HS-5 (cell line): ENCODE measurements at places on chromosomes 12 and 14.
A peak's percentile ranks its signal among the peaks of the same experiment; 100 is the strongest.

DNA sequence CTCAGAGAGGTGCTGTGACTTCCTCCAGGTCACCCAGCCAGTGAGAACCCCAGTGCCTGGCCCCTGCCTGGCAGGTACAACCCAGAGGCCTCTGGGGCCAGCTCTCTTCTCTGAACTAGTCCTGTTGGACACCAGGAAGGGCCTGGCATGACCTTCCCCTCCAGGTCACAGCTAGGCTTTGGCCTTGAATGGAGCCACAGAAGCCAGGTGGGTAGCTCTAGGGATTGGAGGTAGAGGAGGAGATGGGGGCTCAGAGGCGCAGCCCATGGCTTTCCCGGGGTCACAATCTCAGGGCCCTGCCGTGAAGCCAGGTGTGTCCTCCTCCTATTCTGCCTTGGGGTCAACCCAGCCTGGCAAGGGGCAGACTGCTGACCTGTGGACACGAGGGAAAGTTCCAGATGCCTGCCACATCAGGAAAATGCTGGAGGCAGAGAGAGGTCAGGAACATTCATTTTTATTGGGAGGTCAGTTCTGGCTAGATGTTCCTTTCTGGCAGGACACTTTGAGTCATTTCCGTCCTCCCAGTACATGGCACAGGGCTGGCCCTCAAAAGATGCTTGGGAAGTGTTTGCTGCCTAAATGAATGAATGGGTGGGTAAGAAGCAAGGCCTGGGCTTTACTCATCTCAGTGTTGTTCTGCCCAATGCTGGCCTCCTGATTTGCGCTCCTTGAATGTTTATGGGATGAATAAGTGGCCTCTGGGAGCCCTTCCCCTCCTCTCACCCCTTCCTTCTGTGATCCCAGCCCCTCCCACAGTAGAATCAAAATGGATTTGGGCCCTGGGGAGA is 25.4 kb downstream of the FAM222A start:
- no peak for DNase-seq

GRCh38 chr12:7709969-7710675 is 1.1 kb upstream of the DPPA3 start:
- DNase-seq: no peak

DNA sequence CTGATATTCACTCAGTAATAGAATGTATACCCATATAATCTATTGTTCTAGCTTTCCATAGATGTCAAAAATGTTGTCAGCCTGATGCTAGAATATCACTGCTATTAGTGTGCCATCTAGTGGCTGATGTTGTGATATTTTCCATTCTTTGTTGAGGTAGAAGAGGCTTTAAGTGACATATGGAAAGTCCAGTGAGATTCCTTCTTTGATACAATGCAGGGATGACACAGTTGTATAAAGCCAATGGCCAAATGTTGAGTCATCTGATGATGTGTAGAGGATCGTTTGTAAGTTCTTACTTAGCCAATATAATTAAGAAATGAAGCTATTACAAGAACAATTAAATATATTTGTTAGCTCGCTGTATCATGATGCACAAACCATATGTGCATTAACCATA is 58.1 kb upstream of the PCED1B start:
- DNase-seq: peak; percentile 93

DNA sequence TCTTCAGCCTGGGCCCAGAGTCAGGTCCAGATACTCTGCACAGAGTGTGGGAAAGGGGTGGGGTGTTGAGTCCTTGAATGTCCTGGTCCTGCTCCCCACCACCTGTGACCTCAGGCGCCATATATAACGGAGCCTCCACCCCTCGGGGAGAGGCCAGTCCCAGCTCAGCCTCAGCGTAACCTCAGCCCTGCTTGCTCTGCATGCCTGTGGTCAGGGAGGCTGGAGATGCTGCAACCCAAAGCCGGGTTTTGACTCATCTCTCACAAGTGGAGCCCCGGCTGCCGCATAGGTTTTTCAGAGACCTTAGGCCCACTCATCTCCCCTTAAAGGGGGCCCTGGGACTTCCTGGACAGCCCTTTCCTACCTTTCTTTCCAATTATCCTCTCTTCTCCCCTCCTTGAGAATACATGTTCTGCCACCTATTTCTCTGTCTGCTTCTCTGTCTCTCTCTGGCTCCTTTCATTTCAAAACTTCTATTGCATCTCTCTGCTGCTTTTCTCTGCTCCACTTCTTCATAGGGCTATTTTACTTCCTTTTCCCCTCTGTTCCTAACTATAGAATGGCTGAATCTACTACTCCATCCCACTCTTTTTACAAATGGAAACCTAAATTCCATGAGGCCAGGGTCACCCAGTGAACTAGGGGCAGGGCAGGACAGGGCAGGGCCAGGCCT is 1.2 kb downstream of the ITGB7 start:
- DNase-seq: peak; percentile 48

GRCh38 chr12:79927772-79928474 is 7.0 kb downstream of the PPP1R12A start:
- DNase-seq: no peak

DNA sequence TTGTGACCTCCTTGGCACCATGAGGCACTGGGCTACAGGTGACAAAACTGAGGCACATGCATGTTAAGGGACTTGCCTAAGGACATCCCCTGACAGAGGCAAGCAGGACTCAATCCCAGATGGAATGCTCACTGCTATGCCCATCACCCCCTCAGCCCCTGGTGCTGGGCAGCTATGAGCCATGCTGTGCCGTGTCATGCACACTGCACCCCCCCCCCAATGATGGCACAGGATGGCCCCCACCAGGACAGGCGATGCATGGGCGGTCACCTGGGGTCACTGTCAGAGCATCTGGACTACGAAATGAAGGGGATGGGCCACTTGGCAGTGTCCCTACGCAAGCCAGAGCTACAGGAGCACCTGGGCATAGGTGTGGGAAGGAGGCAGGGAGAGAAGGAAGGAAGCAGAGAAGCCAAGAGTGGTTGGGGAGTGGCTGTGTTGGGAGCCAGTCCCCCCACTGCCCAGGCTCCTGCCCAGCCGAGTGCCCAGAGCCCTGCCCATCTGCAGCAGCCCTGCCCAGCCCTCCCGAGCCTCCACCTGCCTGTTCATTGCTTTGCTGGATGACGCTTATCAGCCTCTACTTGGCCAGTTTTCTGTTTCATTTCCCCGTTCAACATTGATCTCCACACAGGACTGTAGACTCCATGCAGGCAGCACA is 84.9 kb upstream of the DIO3 start:
- no peak for DNase-seq

DNA sequence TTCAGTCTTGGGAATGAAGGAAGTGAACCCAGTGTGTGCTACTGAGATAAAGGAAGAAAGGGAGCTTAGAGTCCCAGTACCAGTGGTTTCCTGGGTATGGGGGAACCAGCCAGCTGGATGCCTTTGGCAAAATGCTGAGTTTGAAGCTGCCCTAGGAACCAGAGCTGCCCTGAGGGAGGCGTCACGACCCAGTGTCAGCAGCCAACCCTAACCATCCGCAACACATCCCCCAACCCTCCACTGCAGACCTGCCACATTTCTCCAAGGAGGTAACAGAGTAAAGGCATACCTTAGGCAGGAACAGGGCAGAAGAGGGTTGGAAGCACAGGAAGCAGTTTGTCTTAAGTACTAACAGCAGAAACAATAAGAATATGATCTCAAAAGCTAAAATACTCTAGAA is 28.6 kb downstream of the PRDM4 start:
- DNase-seq: no peak

DNA sequence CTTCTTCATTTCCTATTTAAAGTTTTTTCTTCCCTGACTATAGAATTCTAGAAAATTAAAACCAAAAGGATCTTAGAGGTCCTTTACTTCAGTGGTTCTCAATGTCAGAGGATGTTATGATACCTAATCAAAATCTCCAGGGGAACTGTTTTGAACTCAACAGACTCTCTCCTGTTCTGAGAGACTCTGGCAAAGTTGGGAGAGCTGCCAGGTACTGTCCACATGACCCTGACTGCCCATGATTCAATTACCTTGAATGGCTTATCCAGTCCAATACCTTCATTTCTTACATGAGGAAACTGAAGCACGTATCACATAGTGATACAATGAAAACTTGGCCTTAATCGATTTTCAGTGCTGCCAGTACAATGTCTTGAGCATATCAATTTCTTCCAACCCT is 16.6 kb downstream of the ALKBH1 start:
- DNase-seq: no peak

DNA sequence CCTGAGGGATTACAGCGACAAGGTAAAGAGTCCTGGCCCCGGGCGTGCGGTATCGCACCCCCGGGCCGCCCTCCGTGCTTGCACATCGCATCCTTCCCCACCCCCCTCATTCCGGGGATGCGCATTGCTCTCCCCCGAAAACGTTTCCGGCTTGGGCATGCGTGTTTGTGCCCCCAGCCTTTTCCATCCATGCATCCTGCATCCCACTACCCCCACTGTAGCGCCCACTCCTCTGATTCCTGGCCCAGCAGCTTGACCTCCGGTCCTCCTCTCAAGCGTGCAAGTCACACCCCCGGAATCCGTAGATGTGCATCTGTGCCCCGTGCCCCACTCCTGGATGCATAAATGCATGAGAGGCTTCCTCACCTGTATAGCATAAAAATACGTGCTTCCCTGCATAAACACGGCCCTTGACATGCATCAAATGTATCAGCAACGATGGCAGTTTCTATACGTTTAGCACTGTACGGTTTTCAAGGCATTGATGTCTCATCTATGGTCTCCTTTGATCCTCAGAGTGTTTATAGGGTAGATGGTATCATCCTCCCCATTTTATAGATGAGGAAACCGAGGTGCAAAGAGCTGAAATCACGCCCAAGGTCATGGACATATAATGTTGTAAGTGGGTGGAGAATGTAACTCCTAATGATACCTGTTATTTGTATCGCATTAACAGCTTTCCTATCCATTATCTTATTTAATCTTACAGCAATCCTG is 484 bp downstream of the RIC8B start:
- no peak for DNase-seq

DNA sequence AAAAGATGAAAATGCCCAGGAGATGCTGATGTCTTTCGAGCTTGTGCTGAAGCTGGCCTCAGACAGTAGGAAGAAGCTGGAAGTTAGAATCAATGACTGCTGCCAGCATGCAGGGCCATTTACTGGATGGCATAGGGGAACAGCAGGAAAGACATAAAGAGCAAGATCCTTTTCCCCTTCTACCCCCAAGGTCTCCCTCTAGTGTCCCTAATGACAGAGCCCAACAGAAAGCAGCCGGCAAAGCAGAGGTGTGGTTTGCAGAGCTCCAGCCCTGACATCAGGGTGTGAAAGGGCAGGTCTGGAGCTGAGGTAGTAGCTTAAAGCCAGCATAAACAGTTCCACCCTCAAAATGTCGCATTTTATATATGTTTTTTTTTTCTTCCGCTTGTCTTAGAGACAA is 1560.7 kb upstream of the TMEM132C start:
- no peak for DNase-seq

- DNase-seq: no peak
Measured at GRCh38 chr12:54128416-54128815, 60.4 kb downstream of the SMUG1 start.

GRCh38 chr12:57845478-57846284 is 848 bp downstream of the CTDSP2 start:
- DNase-seq: no peak

DNA sequence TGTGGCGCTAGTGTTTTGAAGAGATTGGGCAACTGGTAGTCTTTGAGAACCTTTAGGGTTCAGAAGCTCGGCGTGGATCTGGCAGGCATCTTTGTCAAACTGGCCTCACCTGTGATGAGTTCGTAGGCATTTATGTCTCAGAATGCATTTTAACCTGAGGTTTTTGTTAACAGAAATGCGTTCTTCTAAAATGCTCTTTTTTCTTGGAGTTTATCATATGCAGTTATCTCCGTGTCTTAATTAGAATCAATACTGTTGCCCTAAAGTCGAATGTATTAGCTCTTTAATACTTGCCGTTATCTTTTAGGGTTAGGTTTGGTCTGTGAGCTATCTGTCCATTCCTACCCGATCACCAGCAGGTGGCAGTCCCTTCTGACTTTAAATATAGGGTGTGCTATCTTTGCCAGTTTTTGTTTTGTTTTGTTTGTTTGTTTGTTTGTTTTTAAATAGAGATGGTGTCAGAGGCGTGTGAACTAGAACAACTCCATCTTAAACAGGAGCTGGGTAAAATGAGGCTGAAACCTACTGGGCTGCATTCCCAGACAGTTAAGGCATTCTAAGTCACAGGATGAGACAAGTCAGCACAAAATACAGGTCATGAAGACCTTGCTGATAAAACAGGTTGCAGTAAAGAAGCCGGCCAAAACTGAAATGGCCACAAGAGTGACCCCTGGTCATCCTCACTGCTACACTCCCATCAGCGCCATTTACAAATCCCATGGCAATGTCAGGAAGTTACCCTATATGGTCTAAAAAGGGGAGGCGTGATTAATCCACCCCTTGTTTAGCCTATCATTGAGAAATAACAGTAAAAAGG is 1.4 kb downstream of the ATF1 start:
- peak; percentile 50 for DNase-seq

DNA sequence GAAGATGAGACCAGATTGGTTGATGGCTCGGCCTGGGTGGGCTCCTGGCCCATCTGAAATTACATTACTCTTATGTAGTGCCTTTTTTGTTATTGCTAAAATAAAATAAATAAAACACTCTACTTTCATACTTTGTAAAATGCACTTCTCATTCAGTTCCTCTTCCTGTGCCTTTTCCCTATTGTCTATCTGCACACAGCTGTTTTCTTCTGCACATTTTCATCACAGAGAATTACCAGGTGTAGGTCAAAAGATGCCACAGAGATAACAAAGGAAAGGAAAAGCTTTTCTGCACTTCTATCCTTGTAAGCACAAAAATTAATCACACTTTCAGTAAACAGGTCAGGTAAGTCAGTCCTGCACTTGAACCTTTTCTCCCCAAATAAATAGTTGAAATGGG is 265.1 kb downstream of the BTG1 start:
- DNase-seq: no peak

GRCh38 chr12:62860020-62860419 is 74.9 kb downstream of the PPM1H start:
- no peak for DNase-seq

DNA sequence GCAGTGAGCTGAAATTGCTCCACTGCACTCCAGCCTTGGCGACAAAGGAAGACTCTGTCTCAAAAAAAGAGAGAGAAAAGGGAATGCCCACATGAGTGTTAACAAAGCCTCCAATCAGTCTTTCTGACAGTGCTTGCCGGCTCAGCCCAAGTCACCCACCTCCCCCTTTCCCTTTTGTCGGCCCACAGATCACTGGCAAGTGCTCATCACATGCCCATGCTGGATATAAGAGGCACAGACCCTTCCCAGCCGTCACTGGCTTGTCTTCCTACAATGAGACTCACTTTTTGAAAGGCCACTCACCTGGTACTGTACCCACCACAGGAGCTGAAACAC is 70.8 kb downstream of the CCDC88C start:
- DNase-seq: no peak

DNA sequence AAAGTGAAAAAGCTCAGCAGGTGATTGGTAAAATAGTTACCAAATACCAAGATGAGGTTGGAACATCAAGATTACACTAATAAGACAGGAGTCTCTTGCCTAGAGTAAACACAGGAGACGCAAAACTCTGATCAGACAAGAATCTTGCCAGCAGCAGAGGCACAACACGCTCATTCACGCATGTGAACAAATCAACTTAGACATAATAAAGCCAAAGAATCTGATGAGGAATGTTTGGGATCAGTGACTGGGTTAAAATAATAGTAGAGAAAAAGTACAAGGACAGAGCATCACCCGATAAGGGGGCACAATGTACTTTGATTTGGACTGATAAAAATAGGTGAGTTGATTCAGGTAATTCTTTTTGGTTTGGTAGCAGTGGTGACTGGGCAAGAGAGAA is 159.5 kb upstream of the GRIP1 start:
- no peak for DNase-seq
